Daoy (cell line): ENCODE measurements at places on chromosomes 5 and 9. TPM values are rescaled to one million over a fixed set of nuclear protein-coding genes. Genes with fewer than 3 reads are reported as not detected.

DNA sequence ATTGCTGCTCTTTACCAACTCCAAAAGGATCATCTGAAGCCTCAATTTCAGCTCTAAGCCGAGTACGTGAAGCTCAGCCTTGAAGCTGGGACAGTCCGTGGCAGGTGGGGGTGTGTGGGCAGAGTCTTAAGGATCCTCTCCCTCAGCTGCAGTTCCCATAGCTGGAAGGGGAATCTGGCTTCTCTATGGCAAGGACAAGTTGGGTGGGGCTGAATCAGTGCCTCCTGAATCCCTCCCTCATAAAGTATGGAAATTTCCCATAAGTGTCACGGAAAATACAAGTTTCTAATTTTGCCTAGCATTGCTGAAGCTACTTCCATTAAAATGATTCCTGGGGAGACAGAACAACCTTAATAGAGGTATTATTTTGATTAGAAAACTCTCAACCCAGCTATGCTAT lies 47.9 kb upstream of the SMIM32 start:
- DNase-seq, result no peak

DNA sequence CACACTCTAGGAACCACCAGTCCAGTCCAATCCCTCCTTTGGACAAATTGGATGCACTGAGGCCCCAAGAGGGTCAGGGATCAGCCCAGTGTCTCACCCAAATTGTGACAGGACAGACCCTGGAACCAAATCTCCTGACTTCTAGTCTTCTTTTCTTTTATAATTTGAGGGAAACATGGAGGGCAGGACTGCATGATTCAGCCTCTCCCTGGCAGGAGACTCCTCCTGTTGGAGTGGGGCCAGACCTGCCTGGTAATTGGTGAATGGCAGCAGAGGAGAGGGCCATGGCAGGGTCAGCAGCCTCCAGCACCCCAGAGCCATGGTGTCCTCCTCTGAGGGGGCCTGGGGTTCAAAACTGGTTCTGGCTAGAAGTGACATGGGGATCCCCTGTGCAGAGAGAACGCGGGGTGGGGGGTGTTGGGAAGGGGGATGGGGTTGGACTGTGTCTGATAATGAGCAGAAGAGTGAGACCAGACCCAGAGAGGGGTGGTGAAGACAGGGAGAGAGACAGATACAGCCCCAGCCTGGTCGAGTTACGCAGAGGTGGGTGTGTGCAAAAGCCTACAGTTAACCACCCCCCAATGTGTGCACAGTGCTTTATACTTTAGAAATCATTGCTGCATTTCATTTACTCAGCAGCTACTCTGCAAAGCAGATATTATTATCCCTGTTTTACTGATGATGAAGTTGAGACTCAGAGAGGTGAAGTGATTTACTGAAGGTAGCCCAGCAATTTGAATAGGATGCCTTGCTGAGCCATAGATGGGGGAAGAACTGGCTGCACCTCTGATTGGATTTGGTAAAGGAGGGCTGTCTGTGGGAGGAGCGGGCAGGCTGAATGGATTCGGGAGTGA lies 3.8 kb upstream of the SYNPO start:
- DNase-seq, result peak; percentile 93

- no peak for DNase-seq
Observed at GRCh38 chr5:122429545-122430318, 117.7 kb downstream of the SNCAIP start.

- no peak for DNase-seq
Observed at GRCh38 chr5:163963881-163964280, 458.5 kb downstream of the MAT2B start.

GRCh38 chr5:68994645-68995044 lies 99.2 kb upstream of the SLC30A5 start:
- DNase-seq, result no peak

DNA sequence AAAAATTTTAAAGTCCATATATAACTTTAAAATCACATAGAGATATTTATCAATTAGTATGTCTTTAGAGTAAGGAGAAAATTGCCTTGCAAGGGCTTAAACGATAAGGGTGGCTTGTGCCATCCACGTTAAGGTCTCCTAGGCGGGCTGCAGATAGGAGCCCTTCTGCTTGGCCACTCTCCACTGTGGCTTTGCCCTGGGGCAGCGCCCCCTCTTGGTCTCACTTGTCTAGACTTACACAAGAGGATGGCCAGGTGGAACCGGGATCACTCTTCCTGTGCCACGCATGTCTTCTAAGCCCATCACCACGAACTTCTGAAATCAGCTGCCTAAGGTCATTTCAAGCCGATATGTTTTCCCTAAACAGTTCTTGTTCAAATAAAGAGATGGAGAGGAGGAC lies 2.9 kb downstream of the FPGS start:
- peak; percentile 51 for DNase-seq

DNA sequence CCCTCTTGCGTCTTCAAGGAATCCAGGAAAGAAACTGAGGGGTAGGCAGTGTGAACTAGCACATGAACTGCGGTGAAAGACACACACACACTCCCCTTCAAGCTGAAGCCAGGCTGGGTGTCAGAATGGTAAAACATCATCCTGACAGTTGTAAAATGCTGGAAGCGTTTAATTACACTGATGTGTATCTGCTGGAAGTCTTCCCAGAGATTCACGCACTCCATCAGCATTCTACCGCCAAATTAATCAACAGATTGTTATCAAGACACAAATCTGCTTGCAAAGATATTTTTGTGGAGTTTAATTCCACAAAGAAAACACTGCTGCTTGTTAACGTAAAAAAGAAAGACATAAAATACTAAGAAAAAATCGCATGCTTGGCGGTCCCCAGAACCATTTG lies 241.0 kb upstream of the NFIL3 start:
- no peak for DNase-seq

DNA sequence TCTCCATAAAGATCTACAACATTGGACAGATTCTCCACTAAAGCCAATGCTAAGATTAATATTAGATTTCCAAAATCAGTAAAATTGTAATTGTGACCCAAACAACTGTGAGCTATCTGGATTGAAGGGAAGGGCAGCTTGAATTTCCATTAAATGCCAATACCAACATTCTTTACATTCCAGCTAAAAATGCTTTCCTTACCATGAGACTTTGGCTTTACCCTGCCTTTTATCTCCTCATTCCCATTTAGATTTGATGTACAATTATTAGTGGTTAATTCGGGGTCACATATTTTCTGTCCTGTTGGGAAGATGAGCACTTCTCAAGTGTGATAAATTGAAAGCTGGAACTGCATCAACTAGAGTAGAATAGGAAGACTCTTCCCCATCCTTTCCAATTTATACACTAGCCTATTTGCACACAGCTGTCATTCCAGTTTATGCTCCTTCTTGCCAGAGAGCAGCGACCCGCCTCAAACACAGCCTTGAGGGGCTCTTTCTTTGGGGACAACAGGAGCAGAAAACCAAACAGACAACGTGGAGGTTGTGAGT lies 33.1 kb upstream of the MYOT start:
- DNase-seq, result no peak

DNA sequence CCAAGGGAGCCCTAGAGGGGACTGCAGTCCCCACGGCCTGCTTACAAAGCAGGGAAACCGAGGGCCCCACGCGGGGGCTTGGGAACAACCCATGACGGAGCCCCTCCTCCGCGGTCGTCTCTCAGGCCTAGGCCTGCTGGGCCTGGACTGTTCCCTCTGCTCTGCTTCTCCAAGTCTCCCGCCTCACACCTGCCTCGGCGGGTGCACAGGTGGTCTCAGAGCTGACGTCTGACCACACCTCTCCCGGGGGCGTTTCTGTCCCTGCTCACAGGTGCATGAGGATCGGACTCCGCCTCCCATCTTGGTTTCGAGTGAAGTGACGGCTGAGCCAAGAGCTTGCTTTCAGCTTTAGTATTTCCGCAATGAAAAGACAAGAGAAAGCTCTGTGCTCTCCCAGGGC lies 72.1 kb downstream of the MRPL36 start:
- no peak for DNase-seq

DNA sequence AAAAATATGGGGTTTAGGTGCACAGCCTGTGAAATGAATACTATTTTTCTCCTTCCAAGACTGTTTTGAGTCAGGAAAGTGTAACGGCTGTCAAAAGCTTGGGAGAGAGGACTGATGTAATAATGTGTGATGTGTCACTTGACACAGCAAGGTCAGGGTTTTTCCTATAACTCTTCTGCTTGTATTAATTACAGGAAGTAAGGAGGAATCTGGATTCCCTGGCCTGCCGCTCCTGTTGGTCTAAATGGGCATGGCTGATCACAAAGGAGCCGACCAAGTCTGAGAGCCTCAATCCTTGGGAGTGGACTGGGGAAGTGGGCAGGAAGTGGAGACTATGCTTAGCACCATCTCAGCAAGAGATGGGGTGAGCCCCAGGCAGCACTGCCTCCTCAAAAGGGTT lies 16.7 kb upstream of the SLC28A3 start:
- DNase-seq, result peak; percentile 17

- DNase-seq, result no peak
Observed at GRCh38 chr9:70066418-70066817, 22.8 kb downstream of the MAMDC2 start.

- peak; percentile 97 for DNase-seq
Observed at GRCh38 chr9:120583958-120584369, 4.0 kb upstream of the CDK5RAP2 start.

DNA sequence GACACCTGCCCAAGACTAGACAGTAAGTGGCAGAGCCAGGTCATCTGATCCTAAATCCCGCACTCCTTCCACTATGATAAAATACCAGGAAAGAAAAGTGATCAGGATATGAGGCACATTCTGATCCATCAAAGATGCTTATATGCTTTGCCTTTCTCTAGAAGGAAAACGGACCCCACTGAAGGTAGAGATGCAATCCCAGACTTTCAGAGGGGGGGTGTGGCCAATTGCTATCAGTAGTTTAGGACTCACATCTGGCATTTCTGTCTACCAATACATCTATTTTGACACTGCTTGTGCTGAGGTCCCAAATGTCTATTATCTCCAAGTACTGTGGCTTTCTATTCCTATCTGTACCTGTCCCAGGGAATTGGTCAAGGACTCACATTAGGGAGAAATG lies 1.7 kb downstream of the TRIM52 start:
- no peak for DNase-seq

DNA sequence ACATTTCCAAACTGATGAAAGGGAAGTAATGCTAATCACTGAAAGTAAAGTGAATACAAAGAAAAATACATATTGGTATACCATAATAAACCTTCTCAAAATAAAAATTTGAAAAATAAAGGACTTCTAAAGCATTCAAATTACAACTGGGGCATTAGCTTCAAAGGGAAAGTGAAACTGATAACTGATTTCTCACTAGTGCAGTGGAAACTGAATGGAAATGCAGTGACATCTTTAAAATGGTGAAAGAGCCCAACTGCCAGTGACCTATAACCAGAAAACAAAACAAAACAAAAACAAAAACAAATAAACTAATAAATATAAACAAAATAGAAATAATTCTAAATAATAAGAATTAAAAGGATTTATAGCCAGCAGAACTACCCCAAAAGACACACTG lies 297.5 kb upstream of the GRIN3A start:
- no peak for DNase-seq

- DNase-seq, result no peak
Observed at GRCh38 chr5:35668319-35668718, 50.7 kb downstream of the SPEF2 start.

Gene GNA14
- 0.23 and 0.48 TPM in 2 replicates for total RNA-seq

Gene LAMC3
- total RNA-seq, result 2.5 and 3.8 TPM in 2 replicates

Gene SLC1A3
- 5.8 and 6.0 TPM in 2 replicates for total RNA-seq

Gene MTAP
- not detected in 2 replicates for total RNA-seq

Gene SPINK13
- not detected in 2 replicates for total RNA-seq

Gene GKAP1
- 5.0 and 10.7 TPM in 2 replicates for total RNA-seq

Gene ADGRD2
- 0.23 TPM in 1 of 2 replicates, not detected in the other for total RNA-seq

Gene ARHGEF39
- total RNA-seq, result 2.9 and 4.2 TPM in 2 replicates

Gene GBGT1
- 6.4 and 13.9 TPM in 2 replicates for total RNA-seq
